Vagina (tissue), 2 donors: ENCODE measurements at places on chromosomes 3 and 15.

GRCh38 chr3:69210068-69210730, 87.8 kb upstream of the LMOD3 start:
- DNase-seq: no peak

DNA sequence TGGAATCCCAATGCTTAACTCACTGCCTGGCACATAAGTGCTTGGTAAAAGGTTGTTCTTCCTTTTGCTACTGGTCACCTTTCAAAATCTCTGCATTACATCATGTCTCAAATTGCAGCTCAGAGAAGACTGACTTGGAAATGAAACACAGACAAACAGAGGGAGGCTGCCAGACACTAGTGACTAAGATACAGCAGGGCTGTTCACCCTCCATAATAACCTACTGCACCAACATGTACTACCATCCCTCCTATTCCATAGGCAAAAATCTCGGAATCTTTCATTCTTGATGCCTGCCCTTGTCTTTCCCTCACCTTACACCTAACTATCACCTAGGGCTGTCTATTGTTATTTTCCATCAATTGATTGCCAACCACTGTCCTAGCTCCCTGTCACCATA, 502.3 kb upstream of the ADAMTS9 start:
- DNase-seq: no peak

DNA sequence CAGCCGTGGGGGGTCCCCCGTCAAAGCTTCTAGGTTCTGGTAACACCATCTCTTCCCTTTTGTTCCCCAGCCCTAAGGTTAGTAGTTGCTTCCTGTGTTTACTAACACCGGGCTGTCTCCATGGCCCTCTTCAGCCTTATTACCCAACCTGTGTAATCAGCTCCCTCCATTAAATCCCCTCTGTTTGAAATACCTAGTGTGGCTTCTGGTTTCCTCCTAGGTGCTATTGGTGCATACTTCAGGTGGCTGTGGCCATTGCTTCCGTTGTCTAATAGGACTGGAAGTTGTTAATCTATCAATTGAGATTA, 35.3 kb downstream of the MOBP start:
- DNase-seq: no peak

- no peak for DNase-seq
Measured at GRCh38 chr15:26242565-26243071, 379.5 kb upstream of the ATP10A start.

DNA sequence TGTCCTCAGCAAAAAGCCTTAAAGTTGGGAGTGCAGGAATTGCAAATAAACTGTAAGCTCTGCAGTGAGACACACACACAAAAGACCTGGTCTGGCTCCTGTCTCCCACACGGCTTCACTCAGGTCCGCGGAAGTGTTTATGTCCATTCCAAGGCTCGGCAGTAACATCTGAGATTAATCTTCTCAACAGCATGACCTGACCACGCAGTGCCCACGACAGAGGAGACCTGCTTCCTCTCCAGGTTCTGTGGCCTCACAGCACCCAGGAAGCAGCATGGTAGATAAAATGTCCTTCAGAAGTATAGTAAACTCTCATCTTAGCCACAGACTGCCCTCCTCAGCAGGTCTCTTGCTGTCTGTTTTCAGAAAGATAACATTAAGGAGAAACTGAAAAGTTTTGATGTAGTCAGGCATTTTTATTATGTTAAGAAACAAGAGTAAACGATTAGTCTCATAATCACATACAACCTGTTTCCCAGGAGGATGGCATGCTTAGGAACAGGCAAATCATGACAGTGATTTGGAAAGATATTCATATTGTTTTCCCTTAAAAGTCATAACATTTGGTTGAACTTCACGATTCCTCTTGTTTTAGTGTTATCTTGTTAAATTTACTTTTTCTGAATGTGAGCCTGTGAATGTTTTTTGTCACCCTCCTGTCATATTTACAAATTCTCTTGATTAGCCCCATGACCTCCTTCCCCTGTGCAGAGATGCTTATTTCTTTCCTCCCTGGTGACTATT, 34.6 kb downstream of the CD200R1L start:
- peak; percentile 93 for DNase-seq
